ENCODE measurements at places on chromosomes 13 and 19.
A peak's percentile ranks its signal among the peaks of the same experiment; 100 is the strongest.

GRCh38 chr13:66914155-66914554 lies 316.0 kb downstream of the PCDH9 start:
- no peak for DNase-seq

GRCh38 chr13:78431328-78431727 lies 172.0 kb downstream of the POU4F1 start:
- DNase-seq: no peak

DNA sequence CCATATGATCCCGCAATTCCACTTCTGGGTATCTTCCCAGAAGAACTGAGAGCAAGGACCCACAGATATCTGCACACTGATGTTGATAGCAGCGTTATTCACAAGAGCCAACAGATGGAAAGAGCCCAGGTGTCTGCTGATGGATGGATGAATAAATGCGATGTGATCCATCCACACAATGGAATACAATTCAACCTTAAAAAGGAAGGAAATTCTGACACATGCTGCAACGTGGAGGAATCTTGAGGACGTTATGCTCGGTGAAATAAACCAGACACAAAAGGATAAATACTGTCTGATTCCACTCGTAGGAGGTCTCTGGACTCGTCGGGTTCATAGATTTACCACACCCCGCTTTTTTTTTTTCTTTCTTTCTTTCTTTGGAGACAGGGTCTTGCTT lies 21.8 kb downstream of the ARHGEF18 start:
- DNase-seq: no peak

DNA sequence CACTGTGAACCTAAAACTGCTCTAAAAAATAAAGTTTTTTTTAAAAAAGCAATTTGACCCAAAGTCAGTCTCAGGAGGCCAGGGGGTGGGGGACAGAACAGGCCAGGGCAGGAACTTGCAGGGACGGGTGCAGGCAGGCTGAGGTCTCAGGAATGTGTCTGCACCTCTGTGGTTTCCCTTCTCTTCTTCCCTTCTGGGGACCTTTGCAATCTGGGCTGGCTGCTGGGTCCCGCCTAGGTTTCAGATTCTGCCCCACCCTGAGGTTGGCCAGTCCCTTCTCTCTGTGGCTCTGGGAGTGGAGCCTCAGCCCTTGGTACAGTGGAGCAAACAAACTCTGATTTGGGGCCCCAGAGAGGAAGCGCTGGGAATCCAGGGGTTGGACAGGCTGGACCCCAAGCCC lies 5.3 kb upstream of the F2RL3 start:
- no peak for DNase-seq

DNA sequence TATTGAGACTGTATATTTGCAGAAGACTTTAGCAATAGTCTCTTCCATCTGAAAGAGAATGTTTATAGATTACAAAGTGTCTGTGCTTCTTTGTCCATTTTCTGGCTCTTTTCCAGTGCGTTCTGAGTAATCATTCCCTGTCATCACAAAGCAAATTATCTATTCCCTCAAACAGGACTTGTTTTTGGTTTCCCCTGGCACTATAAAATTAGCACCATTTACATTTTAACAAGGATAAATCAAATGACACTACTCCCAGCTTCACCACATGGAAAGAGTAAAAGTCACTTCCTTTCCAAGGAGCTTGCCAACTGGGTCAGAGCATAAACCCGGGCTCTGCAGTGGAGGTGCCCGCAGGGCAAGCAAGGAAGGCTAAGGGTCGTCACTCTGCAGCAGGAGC lies 88.1 kb downstream of the SHISA2 start:
- no peak for DNase-seq

- DNase-seq: no peak
Observed at GRCh38 chr13:41650706-41651105, 193.4 kb downstream of the RGCC start.

DNA sequence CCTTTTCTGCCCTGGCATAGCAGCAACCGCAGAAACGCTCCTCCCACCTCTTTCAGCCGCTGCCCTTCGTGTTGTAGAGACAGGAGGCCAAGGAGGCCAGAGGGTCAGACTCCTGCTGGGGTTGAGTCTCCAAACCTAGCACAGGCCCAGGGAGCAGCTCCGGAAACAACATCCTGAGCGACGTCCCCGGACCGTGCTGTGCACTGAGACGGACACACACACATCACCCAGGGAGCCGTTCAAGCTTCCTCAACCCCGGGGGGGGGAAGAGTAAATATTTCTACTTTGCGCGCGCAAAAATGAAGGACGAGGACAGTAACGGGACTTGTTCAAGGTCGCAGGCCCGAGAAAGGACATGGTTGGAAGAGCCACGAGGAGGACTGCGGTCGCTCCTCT lies 657 bp downstream of the ZNF550 start:
- peak; percentile 20 for DNase-seq

DNA sequence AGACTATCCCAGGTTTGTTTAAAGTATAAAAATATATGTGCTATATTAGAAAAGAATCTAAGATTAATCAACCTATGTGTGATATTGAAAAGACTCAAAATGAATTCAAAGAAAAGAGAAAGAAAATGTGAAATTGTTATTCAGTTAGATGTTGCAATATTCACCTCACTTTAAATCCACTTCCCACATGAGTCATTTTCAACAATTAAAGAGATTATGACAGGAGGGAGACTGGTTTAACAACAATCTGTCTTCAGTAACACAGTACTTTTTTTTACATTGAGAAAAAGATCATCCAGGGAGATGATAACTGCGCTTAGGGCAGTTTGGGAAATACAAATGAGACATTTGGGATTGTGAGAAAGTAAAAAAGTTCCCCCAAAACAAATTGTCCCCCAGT lies 1246.2 kb downstream of the SLITRK1 start:
- no peak for DNase-seq

DNA sequence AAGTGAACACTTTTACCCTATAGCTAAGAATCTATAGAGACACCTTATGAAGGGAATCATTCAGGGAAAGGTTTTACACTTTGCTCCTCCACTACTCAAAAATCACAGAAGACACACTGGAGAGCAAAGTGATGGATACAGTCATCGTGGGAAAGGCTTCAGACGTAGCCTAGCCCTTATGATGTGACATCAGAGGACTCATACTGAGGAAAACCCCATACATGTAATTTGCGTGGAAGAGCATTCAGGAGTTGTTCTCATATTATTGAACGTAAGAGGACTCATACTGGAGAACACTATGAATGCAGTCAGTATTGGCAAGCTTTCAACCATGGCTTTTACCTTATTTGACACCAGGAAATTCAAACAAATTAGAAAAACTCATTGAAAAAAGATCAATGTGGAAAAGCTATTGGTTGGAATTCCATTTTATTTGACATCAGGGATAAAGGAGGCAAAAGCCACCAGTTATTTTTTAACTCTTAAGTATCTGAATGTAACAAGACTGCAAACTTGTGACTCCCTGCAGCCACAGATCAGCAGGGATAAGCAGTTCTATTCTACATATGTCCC lies 16.1 kb upstream of the ZNF274 start:
- DNase-seq: no peak

DNA sequence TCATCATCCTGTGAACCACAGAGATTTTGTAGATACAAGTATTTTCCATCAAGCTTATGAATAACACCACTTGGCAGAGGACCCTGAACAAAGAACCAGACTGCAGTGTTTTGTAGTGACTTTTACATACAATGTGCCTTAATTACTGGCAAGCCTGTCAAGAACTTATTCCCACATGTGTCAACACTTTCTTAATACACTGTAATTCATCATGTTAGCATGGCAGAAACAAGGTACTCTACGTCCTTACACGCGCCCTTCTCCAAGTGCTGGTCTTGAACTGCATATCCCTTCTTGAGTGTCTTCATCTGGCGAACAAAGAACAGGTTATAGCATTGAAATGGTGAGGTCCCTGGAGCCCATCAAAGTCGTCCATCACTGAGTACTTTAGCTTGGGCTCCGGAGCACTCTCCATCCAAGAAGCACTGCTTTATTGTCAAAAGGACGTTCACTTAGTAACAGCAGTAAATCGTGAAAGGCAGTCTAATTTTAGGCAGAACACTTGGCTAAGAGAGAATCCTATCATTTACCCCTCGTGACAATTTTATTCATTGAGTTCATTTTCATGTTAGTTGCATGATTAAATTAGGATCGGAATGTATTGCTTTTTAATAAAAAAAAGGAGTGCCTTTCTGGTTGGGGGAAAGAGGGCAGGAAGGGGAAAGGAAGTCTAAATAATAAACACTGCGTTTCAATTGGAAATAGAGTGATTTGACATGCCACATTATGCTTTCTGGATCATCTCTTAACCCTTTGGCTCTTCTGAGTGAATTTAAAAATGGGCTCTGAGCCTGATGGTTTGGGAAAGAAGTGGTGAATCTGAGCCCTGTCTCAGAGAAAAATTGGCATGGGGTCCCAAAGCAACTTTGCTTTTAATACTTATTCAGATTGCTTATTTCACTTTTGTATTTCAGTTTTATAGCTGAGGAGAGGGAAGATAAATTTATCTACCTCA lies 376.1 kb downstream of the DLEU7 start:
- no peak for DNase-seq

DNA sequence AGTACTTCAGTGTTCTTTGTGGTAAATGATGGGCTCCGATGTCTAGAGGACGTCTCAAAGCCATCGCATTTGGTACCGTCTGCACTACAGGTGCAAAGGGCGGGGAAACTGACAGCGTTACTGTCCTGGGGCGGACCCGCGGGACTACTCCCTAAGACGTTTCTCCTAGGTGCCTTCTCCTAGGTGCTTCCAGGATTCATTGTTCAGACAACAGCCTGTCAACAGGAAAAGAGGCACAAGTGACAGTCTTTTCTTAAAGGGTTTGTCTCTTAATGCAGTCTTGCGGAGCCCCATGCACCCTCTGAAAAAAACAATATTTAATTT lies 1.4 kb downstream of the SERTM1 start:
- DNase-seq: no peak

DNA sequence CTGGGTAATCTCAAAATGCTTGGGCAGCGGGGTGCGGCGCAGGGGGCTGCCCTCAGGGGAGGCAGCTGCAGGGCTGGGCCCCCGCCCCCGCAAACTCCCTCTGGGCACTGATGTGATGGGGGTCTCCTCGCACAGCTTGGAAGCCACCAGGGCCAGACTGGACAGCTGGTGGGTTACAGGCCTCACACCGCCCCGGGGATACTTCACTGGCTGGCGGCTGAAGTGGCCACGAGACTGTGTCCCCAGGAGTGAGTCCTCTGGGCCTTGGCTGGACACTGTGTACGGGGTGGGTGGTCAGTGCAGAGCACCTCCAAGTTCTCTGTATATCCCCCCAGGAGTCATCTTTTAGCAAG lies 2.0 kb upstream of the LPAR2 start:
- no peak for DNase-seq

GRCh38 chr19:8261881-8262280 lies 46.3 kb downstream of the CD320 start:
- no peak for DNase-seq

GRCh38 chr13:35984776-35985453 lies 146.3 kb downstream of the DCLK1 start:
- no peak for DNase-seq

- no peak for DNase-seq
Observed at GRCh38 chr13:106089261-106089980, 446.0 kb downstream of the EFNB2 start.

GRCh38 chr13:96817336-96817941 lies 176.8 kb downstream of the OXGR1 start:
- DNase-seq: no peak

DNA sequence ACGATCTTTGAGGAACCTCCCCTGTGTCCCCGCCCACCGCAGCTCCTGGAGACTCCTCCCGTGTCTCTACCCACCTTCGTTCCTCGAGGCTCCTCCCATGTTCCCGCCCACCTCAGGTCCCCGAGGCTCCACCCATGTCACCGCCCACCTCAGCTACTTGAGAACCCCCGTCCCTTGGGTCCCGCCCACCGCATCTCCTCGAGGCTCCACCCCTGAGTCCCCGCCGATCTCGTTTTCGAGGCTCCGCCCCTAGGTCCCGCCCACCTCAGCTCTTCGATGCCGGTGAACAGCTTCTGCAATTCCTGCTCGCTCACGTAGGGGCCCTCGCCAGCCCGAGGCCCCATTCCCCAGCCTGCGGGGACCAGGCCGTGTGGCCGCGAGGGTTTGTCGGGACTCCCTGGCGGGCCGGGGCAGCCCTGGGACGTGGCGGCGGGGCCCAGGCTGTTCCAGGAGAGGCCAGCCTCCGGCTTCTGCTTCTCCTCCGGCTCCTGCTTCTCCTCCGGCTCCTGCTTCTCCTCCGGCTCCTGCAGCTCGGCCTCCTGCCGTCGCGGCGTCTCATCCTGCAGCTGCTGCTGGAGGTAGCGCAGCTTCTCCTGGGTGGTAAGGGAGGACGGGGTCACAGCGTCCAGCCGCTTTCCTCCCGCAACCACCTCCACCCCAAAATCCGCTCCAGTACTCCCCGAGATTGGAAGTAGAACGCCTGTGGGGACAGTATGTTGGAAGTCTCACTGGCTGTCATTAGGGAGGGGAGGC lies 16.7 kb downstream of the TSKS start:
- peak; percentile 85 for DNase-seq

DNA sequence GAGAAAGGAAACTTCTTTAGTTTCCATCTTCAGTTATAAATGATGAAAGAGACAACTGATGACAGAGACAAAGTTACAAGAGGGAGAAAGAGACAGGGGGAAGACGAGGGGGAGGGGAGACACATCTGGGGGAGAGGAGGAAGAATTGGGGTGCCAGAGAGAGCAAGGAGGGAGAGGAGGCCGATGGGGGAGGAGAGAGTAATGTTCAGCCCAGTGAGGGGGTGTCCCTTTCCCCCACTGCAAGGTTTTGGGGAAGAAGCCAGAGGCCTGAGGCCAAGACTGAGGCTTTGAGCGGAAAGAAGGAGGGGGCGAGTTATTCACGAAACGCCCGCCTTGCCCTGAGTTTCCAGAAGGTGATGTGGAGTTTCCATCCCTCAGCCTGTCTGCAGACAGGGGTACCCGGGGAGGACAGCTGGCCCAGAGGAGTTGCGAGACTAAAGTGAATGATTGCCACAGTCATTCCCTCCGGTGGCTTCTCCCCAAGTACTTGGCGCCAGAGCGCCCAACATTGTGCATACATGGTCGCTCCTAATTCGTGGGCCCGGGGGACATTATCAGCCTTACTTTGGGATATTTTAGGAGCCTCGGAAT lies 558 bp upstream of the PPAN start:
- peak; percentile 91 for DNase-seq

GRCh38 chr19:47848823-47849473 lies 10.1 kb upstream of the TPRX2 start:
- peak; percentile 74 for DNase-seq

GRCh38 chr19:798415-799075 lies 1.3 kb downstream of the PTBP1 start:
- DNase-seq: no peak

DNA sequence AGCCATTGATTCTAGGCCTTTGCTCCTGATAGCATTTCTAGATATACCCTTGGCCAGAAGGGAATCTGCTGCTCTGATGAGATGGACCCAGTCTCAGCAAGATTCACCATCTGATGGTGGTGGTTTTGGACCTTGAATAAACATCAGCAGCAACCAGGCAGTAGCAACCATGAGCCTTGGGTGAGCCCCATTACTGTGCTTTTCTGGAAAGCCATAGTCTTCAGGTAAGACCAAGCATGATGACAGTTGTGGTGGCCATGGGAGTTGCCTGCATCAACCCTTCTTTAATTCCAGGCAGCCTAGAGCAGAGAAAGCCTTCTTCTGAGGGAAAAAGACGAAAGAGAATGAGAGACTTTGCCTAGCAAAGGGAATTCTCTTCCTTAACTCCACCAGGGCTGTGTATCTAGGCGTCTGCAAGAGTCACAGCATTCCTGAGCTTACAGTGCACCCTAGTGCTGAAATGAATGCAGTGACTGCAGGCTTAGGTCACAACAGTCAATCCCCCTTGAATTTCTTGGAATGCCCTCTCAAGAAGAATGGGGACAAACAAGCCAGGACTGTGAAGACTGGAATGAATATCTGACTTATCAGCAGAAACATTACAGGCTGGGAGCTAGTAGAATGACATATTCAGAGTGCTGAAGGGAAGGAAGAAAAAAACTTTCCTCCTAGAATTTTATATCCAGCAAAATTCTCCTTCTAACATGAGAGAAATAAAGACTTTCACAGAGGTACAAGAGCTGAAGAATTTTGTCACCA lies 942.4 kb upstream of the PCDH20 start:
- no peak for DNase-seq
